ENCODE measurements at places on chromosomes 5 and 9.

GRCh38 chr9:124897570-124898460 is 35.9 kb downstream of the ARPC5L start:
- no peak for DNase-seq

GRCh38 chr9:6689893-6690674 is 44.6 kb upstream of the GLDC start:
- DNase-seq = peak; percentile 22

DNA sequence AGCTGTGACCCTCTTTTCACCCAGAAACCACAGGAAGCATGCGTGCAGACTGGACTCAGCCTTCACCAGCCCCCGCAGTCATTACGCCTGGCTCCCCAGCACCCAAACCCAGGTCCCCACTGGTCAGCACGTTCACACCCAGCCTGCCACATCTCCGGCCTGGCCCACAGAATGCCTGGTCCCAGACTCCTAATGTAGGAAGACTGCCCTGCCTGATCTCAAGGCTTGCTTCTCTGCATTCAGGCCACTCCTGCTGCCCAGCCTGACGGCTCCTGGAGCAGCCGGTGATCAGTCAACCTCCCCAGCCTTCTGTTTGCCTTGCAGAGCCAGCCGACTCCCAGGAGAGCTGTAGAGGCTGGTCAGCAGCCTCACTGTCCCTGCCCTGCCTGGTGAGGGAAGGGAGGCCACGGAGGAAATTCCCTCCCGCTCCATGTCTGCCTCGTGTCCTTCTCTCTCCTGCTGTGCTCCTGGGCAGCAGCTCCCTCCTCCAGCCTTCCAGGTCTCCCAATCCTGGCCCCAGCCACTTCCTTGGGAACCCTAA is 25.4 kb downstream of the ADAMTS2 start:
- DNase-seq = no peak

- DNase-seq = no peak
Observed at GRCh38 chr5:66701244-66701643, 105.1 kb downstream of the MAST4 start.

DNA sequence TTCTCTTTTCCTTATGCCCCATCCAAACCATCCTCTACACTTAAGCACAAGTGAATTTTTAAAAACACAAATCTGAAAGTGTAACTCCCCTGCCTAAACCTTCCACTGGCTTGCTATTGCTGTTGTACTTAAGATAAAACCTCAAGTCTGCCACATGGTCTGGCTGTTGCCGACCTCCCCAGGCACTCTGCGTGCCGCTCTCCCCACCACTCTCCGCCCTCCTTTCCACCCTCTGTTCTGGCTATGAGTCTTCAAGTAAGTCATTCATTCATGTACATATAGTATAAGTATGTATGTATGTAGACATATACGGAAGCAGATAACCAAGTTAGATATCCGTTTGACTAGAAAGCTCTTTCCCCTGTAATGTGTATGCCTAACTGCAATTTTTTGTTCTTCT is 94.7 kb upstream of the ANKRD55 start:
- DNase-seq = no peak

DNA sequence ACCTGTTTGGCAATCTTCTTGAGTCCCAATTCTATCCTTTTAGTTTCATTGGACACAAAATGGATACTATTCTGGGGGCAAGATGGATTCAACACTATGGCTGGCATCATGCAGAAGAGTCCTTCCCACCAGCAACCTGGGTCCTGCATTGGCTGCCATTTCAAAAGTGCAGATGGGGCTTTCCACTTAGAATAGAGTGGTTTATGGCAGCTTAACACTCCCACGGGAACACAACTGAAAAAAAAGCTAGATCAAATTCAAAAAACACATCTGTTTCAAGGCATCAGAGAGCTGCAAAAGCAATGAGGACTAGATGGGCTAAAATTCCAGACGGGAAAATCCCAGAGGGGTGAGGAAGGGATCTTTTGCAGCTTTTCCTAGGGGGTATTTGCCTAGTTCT is 11.2 kb upstream of the HMHB1 start:
- no peak for DNase-seq

GRCh38 chr9:1647776-1648175 is 367.4 kb upstream of the SMARCA2 start:
- no peak for DNase-seq

DNA sequence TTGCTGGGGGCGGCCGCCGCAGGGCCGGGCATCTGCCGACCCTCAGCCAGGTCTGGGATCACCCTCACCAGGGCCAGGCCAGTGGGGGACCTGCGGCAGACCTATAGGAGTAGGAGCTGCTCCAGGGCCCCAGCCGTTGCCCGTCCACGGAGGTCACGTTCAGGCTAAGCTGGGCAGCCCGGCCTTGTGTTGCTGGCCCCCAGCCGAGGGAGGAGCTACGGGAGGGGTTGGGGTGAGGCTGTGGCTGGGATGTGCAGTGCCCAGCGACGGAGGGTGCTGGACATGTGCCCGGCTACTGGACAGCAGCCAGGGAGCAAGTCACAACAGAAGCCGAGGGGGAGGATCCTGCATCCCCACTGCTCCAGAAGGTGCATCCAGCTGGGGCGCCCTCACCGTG is 39.6 kb upstream of the SLC6A19 start:
- DNase-seq = no peak

DNA sequence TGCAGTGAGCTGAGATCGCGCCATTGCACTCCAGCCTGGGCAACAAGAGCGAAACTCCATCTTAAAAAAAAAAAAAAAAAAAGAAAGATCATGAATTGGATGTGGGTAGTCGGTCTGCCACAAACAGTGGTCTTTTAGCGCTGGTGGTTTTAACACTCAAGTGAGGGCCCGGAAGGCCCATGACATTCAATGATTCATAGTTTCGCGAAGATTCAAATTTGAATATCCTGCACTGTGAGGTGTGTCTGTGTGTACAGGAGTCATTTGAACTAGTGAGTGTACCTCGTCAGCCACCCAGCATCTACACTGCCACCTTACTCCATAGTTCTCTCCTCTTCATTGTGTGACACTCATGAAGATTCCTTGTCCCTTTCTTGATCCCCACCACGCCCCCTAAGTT is 41.3 kb downstream of the CFAP77 start:
- DNase-seq = no peak

DNA sequence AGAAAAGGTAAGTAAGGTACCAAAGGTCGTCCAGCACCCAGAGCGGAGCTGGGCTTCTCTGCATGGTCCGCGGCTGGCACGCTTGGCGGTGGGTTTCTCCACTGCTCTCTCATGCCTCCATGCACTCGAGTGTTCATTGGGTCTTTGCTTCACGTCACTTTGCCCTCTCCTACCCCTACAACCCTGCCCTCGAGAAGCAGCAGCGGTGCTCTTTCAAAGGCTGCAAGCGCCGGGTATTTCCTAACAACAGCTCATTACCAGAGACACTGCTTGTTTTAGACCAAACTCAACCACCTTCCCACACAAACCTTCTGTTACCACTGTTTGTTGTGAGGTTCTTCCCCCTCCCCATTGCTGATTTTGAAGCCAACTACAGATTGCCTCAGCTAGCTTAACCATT is 21.5 kb upstream of the ZBTB34 start:
- no peak for DNase-seq

- DNase-seq = no peak
Observed at GRCh38 chr5:71537687-71538086, 49.5 kb upstream of the MCCC2 start.

GRCh38 chr5:123455095-123455494 is 31.9 kb upstream of the CEP120 start:
- DNase-seq = no peak

- no peak for DNase-seq
Observed at GRCh38 chr5:166982226-166982625, 1309.2 kb upstream of the WWC1 start.

DNA sequence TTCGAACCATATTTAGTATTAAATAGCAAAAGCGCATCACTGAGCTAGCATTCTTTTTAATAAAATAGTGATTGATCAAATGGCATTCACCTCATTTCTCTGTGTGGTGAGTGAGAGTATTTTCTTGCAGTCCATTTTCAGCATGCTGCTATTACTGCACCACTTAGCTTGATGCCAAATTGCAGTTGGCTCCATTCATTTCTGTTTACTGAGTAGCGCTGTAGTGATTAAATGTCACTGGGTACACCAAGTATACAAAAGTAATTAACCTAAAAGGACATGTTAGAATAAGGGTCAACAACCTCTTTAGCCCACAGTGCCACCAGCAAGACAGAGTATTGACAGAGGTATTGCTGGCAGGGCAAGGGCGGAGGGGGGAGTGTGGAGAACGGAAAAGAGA is 122.0 kb downstream of the TLE4 start:
- DNase-seq = no peak

- no peak for DNase-seq
Observed at GRCh38 chr9:135896205-135896604, 11.1 kb downstream of the CAMSAP1 start.
